ENCODE measurements at places on chromosomes 12 and 14.

DNA sequence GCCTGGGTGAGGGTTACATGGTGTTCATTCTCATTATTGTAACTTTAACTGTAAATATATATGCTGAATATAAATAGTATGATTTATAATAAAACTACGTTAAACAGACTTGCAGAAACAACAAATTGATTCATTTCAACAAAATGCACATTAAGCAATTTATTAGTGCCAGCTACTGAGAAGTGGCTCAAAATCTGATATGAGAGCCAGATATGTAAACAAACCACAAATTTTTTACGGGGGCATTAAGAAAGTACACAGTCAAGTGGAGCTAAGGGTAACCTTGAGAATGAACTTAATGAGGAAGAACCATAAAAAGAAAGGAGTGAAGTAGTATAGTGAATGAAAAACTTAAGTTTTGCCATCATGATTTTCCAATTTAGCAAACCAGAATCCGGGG is 40.3 kb downstream of the CEP128 start:
- no peak for DNase-seq

- DNase-seq = no peak
These were observed 127.0 kb downstream of the SCAF11 start for GRCh38 chr12:45863332-45863731.

GRCh38 chr12:86134561-86134960 is 121.6 kb downstream of the MGAT4C start:
- DNase-seq = no peak

DNA sequence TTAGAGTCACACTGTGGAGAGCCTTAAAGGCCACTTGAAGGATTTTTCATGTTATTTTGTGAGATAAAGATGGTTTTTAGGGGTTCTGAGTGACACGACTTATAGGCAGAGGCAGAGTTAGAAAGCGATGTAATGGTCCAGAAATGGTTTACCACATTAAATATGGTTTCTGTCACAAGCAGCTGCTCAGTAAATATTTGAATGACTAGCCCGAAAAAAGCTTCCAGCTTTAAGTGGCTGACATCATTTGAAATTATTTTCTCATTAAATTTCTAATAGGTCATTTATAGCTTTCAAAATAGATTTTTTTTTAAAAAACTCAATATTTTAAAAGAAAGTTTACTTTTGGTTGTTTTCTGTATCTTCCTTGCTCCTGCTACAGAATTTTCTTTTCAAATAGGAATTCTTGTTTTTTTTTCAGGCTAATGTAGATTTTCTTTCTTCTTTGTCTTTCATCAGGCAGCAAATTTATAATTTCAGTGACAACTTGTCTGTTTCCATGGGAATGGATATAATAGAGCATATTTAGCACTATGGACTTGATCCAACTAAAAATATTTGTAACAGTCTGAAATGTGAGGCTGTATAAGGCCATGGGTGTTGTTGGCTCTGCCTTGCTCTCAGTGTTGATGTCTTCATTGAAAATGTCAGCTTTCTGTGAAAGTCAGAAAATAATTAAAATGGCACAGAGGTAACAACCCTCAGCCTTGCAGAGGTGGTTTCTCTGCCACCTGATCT is 700.0 kb downstream of the TMTC2 start:
- no peak for DNase-seq

GRCh38 chr12:106840243-106840642 is 65.8 kb downstream of the RIC8B start:
- no peak for DNase-seq

DNA sequence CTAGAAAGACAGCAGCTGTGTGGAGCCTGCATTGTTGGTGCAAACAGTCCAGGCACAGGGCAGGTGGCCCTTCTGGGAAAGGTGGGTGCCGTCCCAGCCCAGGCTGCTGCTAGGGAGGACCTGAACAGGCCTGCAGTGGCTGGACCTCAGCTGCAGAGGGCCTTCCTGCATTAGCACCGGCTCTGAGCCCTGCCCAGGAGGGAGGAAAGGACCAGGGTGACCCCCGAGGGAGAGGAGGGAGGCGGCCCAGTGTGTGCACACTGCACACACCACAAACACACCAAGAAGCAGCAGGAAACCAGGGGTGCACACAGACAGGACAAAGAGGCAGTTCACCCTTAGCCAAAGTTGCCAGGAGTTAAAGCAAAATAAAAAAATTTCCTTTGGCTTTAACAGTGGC is 8.0 kb upstream of the PGAM5 start:
- DNase-seq = no peak

DNA sequence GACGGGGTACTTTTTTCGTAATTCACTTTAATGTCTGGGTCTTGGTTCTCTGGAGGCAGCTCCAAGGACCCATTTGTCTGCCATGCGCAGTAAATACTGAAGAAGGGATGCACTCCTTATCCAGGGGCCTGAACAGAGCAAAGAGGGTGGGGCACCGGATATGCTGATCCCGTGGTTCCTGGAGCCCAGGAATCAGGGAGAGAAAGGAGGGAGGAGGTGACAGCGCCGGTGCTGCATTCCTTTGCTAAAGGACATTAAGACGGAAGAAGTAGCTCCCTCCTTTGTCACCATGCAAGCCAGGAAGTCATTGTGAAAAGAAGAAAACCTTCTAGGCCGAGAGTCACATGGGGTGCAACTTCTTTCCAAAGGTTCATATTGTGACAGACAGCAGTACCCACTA is 1057.7 kb downstream of the VRK1 start:
- DNase-seq = no peak

- no peak for DNase-seq
These were observed 636 bp downstream of the ZFYVE21 start for GRCh38 chr14:103716091-103716801.

- DNase-seq = no peak
These were observed 19.6 kb upstream of the GALNT8 start for GRCh38 chr12:4700621-4701026.

DNA sequence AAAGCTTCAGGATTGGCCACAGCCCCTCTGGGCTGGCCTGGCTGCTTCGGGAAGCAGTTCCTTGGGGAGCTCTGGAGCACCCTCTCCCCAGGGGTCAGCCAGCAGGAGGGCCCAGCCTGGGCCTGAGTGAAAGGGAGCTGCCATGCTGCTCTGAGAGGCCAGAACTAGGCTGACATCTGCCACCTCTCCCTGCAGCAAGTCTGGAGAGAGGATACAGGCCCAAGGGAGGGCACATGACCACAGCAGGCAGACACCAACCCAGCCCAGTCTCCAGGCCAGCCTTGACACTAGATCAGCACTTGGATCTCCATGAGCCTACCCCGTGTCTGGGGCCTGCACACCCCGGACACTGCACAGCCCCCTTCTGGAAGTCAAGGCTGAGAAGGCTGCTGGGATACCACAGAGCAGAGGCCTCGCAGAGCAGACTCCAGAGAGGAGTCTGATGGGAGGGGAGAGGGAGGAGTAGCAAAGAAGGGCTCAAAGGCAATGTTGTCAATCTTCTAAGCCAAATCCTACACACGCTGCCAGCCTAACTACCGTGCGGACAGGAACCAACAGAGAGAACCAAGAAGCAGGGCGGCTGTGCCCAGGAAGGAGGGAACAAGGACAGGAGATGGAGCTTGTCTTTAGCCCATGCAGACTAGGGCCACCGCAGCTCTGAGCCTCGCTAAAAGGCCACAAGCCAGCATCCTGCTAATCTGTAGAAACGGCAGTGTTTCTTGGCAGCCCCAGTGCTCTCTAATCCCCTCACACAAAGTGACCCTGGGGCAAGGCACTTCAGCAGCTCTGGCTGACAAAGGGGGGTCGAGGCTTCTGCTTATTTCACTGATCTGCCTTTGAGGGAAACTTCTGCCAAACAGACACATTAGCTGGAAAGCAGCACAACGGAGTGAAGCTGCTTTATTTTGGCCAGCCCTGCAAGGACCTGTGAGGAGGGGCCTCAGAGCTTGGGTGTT is 12.9 kb downstream of the COL2A1 start:
- DNase-seq = no peak

DNA sequence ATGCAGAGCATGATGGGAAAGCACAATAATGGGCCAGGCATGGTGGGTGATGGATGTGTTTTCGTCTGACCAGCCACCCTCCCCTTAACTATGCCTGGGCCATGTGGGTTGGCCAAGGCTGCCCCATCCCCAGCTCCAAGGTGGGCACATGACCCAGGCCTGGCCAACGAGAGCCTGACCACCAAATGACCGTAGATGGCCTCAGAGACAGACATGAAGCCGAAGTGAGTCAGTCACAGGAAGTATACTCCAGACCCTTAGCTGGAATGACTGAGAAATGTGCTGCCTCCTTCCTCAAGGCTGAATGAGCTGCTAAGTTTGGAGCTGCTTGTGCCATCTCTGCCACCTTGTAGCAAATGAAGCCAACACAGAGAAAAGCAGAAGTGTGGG is 233.6 kb downstream of the BCL11B start:
- no peak for DNase-seq

- DNase-seq = peak; percentile 29
These were observed at the start of gene TNFRSF1A for GRCh38 chr12:6341417-6342139. TNFRSF1A (minus strand) TSS chr12:6342076; CDS start chr12:6341814, 262 bp downstream.

GRCh38 chr14:54784060-54784459 is 118.6 kb downstream of the GCH1 start:
- DNase-seq = no peak

- no peak for DNase-seq
These were observed 110.2 kb upstream of the SLC38A4 start for GRCh38 chr12:46936042-46936441.

DNA sequence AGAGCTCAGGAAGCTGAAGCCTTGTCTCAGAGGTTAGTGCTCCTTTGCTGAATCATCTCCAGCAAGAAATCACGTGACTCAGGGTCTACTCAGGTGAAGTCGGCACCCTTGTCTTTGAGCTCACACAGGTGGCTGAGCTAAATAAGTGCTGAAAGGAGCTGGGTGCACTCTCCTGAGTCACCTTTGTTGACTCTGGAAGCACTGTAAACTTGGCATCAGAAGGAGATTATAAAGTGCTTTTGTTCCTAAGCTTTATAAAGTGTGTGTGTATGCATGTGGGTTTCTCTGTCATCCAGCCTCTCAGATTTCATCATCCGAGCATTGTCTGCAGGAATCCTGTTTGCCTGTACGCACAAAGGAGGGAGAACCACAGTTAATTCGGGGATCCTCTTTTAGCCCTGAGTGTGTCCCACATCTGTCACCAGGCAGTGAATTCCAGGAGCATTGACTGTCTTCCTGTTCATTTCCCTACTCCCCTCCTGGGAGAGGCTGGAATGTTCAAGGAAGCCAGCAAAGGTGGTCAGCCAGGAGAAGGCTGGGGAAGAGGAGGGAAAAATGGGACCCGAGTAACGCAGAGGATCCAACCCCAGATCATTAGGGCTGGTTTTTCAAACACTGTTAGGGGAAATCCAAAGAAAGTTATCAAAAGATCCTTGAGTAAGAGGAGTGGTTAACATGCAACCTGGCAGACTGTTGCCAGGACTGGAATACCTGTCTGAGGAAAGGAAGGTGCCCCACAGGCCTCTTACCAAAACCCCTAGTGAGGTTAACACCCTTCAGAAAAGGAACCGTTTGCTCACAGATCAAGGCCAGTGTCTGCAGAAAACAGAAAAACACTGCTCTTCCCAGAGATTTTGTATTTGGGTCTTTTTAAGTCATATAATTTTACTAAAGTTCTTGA is 157.5 kb upstream of the HIF1A start:
- peak; percentile 47 for DNase-seq

- DNase-seq = no peak
These were observed 168.1 kb upstream of the PRICKLE1 start for GRCh38 chr12:42757624-42758119.

DNA sequence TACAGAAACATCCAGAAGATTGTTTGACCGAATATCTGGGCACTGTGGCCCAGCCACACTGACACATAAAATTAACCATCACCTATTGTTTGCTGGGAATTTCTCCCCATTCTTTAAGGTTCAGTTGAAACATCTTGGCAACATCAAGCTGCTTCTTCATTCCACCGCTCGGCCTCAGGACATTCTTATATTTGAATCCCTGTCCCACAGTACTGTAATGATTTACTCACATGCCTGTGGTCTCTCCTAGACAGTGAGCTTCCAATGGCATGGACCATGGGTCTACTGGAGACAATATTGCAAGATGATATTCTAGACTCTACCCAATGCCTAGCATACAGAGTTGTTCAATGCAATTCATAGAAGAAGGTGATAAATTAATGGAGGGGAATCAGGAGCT is 56.1 kb downstream of the EMP1 start:
- no peak for DNase-seq

- DNase-seq = no peak
These were observed 36.7 kb downstream of the LRRIQ1 start for GRCh38 chr12:85072826-85073225.

GRCh38 chr14:103949131-103949790 is 6.9 kb upstream of the RD3L start:
- DNase-seq = no peak

GRCh38 chr12:43038991-43039390 is 449.4 kb upstream of the PRICKLE1 start:
- no peak for DNase-seq

- DNase-seq = no peak
These were observed 34.8 kb downstream of the TMCC3 start for GRCh38 chr12:94615260-94616181.

GRCh38 chr14:86999036-86999435 is 993.9 kb downstream of the GALC start:
- DNase-seq = no peak

GRCh38 chr14:45868863-45869262 is 615.9 kb upstream of the MIS18BP1 start:
- no peak for DNase-seq

GRCh38 chr14:99381688-99382060 is 99.0 kb downstream of the SETD3 start:
- no peak for DNase-seq

DNA sequence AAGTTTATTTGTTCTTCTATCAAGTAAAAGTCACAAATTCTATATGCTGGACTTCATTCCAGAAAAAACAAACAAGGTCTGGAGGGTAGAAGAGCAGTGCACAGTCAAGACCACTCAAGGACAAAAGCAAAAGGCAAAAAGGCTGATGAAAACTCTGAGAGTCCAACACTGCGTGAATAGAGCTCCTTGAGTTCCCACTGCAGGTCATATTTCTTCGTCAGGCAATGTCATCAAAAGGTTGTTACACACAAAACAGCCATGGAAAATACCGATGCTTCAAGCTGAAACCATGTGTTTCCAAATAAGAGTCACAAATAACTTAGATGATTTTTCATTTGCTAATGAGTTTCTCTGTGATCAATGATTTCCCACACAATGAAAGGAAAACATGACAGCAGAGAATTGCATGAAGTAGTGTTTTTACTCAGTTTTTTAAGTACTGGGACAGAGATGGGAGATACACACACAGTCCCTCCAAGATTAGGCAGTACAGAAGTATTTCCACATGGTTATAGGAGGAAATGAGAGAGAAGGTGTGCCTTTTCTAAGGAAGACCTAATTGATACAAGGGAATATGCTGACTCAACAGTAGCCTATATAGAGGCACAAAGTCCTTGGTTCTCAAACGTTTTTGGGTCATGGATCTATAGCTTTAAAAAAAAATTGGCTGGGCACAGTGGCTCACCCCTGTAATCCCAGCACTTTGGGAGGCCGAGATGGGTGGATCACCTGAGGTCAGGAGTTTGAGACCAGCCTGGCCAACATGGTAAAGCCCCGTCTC is 177.7 kb downstream of the MED13L start:
- DNase-seq = no peak

GRCh38 chr12:99611117-99611516 is 36.4 kb upstream of the GARIN6 start:
- DNase-seq = no peak
